ENCODE measurements at places on chromosomes 6 and 20.

- no peaks in the 10 kb centered on the region for H3K36me3 ChIP-seq
- H3K27ac ChIP-seq = no peak overlapping the region
- no peaks in the 10 kb centered on the region for H3K27me3 ChIP-seq
- no peak overlapping the region for H3K4me3 ChIP-seq
Observed at GRCh38 chr6:15363164-15363522, 117.3 kb downstream of the JARID2 start.

GRCh38 chr6:108009894-108010293, 51.9 kb upstream of the SEC63 start:
- no peak overlapping the region for H3K4me3 ChIP-seq
- H3K36me3 ChIP-seq = peaks cover 15% of the 10 kb centered on the region
- no peaks in the 10 kb centered on the region for H3K27me3 ChIP-seq
- H3K27ac ChIP-seq = no peak overlapping the region

DNA sequence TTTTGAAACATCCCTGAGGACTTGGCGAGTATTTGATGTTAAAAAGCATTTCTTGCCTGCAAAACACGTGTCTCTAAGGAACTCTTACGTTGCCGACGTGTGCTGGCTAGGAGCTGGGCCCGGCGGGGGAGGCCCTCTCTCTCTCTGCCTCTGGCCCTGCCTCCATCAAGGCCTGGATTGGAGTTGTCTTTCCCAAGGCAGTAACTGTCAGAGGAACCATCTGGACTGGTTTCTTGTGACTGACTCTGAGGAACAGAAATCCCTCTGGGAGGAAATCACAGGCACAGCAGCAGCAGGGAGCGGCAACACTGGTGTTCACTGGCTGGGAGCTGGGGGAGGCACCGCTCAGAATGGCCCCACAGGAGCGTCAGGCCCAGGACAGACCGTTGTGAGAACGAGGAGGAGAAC, 244.2 kb downstream of the NRN1 start:
- no peaks in the 10 kb centered on the region for H3K4me1 ChIP-seq
- no peaks in the 10 kb centered on the region for H3K27me3 ChIP-seq
- no peak overlapping the region for H3K4me3 ChIP-seq
- DNase-seq = no peak

DNA sequence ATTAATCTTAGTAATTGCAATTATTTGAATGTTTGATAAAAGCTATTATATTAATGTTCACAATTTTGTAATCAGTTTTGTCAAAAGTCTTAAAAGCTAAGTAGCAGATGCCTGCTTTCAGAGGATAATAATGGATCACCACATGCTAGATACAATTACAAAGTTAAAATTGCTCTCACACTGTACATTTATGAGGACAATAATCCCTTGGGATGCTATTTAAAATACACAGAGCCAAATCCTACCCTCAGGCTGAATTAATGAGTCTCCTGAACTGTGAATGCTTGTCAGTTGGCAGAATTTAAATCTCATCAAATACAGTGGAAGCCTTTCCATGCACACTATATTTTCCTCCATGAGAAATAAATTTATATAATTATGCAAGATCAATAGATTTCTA, 153.3 kb upstream of the SYNCRIP start:
- no peak overlapping the region for H3K27ac ChIP-seq
- DNase-seq = no peak
- H3K36me3 ChIP-seq = no peaks in the 10 kb centered on the region
- no peaks in the 10 kb centered on the region for H3K4me1 ChIP-seq

GRCh38 chr6:112744827-112745226, 397.7 kb downstream of the RFPL4B start:
- H3K36me3 ChIP-seq = no peaks in the 10 kb centered on the region
- H3K27me3 ChIP-seq = no peaks in the 10 kb centered on the region
- DNase-seq = no peak
- no peak overlapping the region for H3K27ac ChIP-seq
- H3K4me1 ChIP-seq = no peaks in the 10 kb centered on the region
- no peak overlapping the region for H3K4me3 ChIP-seq

GRCh38 chr6:144178323-144178722, 28.0 kb downstream of the STX11 start:
- H3K4me3 ChIP-seq = no peak overlapping the region
- H3K36me3 ChIP-seq = no peaks in the 10 kb centered on the region
- H3K27me3 ChIP-seq = no peaks in the 10 kb centered on the region
- no peak overlapping the region for H3K27ac ChIP-seq

GRCh38 chr6:38603966-38604365, 35.8 kb downstream of the BTBD9 start:
- H3K27me3 ChIP-seq = no peaks in the 10 kb centered on the region
- no peaks in the 10 kb centered on the region for H3K4me1 ChIP-seq
- no peak for DNase-seq
- no peak overlapping the region for H3K27ac ChIP-seq
- H3K36me3 ChIP-seq = no peaks in the 10 kb centered on the region

- no peaks in the 10 kb centered on the region for H3K27me3 ChIP-seq
- H3K36me3 ChIP-seq = peaks cover 4% of the 10 kb centered on the region
- DNase-seq = no peak
- H3K4me1 ChIP-seq = peaks cover 6% of the 10 kb centered on the region
- H3K4me3 ChIP-seq = no peak overlapping the region
- H3K27ac ChIP-seq = no peak overlapping the region
Observed at GRCh38 chr6:166705069-166705468, 78.0 kb upstream of the RPS6KA2 start.

DNA sequence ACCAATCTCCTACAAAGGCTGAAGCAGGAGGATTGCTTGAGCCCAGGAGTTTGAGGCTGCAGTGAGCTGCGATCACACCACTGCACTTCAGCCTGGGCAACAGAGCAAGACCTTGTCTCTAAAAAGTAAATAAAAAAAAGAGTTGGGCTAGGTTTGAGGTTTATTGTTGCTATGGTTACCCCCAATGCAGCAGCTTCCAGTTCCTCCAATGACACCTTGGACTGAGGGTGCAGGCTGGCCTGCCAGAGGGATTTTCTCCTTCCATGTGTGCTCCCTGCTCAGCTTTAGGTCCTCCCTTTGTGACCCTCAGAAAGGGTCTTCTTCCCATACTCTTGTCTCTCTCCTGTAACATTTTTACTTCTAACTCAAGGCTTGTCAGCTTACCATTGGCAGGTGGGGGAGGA, 10.6 kb upstream of the TBC1D20 start:
- H3K36me3 ChIP-seq = peaks cover 53% of the 10 kb centered on the region
- H3K4me1 ChIP-seq = no peaks in the 10 kb centered on the region
- no peaks in the 10 kb centered on the region for H3K27me3 ChIP-seq
- H3K4me3 ChIP-seq = no peak overlapping the region
- H3K27ac ChIP-seq = no peak overlapping the region

- H3K4me1 ChIP-seq = no peaks in the 10 kb centered on the region
- DNase-seq = no peak
- H3K4me3 ChIP-seq = no peak overlapping the region
- H3K27ac ChIP-seq = no peak overlapping the region
Observed at GRCh38 chr6:125994670-125995488, 8.5 kb downstream of the TRMT11 start.

GRCh38 chr20:43940518-43941225, 26.0 kb downstream of the TOX2 start:
- DNase-seq = no peak
- no peaks in the 10 kb centered on the region for H3K36me3 ChIP-seq
- H3K27me3 ChIP-seq = no peaks in the 10 kb centered on the region
- H3K4me3 ChIP-seq = no peak overlapping the region
- no peak overlapping the region for H3K27ac ChIP-seq
- H3K4me1 ChIP-seq = 0 out of 2 replicates have a peak, but pooled peaks cover 7% of the 10 kb centered on the region

DNA sequence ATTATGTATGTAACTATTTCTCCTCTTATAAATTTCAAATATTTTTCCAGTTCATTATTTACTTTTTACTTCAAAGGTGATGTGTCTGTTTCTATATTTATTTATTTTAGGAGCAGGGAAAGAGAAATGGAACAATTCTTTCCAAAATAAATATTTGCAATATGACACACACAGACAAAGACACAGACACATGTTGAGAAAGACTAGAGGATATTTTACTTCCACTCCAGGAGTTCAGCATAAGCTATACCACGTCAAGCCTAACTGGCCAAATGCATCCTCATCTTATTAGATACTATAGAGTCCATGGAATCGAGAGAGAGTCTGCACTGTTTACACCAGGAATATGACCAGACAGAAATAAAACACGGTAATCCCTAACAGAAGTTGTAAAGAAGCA, 13.3 kb downstream of the RALGAPA2 start:
- H3K4me3 ChIP-seq = no peak overlapping the region
- no peak overlapping the region for H3K27ac ChIP-seq
- H3K27me3 ChIP-seq = no peaks in the 10 kb centered on the region
- no peaks in the 10 kb centered on the region for H3K4me1 ChIP-seq
- H3K36me3 ChIP-seq = no peaks in the 10 kb centered on the region
- no peak for DNase-seq

DNA sequence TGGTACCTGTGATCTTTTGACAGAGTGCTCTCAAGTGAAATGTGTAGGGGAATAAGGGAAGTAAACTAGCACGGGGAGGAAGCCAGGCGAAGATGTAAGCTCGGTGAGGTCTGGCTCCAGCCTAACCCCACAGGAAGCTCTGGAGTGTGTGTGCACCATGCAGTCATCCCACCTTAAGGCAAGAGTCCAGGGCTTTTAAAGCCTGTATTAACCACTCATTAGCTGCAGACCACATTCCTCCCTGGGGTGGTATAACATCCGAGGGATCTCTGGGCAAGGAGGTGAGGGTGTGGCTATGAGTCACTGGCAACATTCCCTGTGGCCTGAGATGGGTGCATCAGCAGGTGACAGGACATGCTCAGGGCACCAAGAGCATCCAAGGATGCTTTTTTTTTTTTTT, 12.5 kb upstream of the RANBP9 start:
- H3K36me3 ChIP-seq = no peaks in the 10 kb centered on the region
- H3K4me1 ChIP-seq = no peaks in the 10 kb centered on the region
- H3K27me3 ChIP-seq = no peaks in the 10 kb centered on the region
- H3K27ac ChIP-seq = no peak overlapping the region

- no peak for DNase-seq
- H3K27ac ChIP-seq = no peak overlapping the region
Observed at GRCh38 chr6:41630069-41630468, 8.2 kb upstream of the MDFI start.

GRCh38 chr6:36445621-36446020, 2.8 kb downstream of the KCTD20 start:
- no peaks in the 10 kb centered on the region for H3K4me1 ChIP-seq
- peaks cover 15% of the 10 kb centered on the region for H3K36me3 ChIP-seq
- H3K27me3 ChIP-seq = no peaks in the 10 kb centered on the region
- H3K27ac ChIP-seq = no peak overlapping the region
- DNase-seq = no peak

- peak within 1 kb of the TSS; percentile 69 for H3K4me3 ChIP-seq
- 0 out of 2 replicates have a peak, but pooled peaks cover 2% of the 10 kb centered on the region for H3K36me3 ChIP-seq
- no peaks in the 10 kb centered on the region for H3K27me3 ChIP-seq
- H3K4me1 ChIP-seq = no peaks in the 10 kb centered on the region
- peak; percentile 93 for DNase-seq
Observed at GRCh38 chr6:138795809-138796603, at the start of gene ECT2L. Gene ECT2L, plus strand, starts transcription at chr6:138796087. Its CDS starts 17,188 bp downstream, at chr6:138813275.

GRCh38 chr6:67141005-67141404, 1434.0 kb upstream of the EYS start:
- H3K27me3 ChIP-seq = no peaks in the 10 kb centered on the region
- no peak overlapping the region for H3K4me3 ChIP-seq

- no peaks in the 10 kb centered on the region for H3K4me1 ChIP-seq
- H3K27ac ChIP-seq = no peak overlapping the region
- DNase-seq = no peak
- no peaks in the 10 kb centered on the region for H3K36me3 ChIP-seq
- H3K27me3 ChIP-seq = peaks cover 5% of the 10 kb centered on the region
Observed at GRCh38 chr20:36308986-36309385, 2.8 kb downstream of the DLGAP4 start.

- no peak overlapping the region for H3K4me3 ChIP-seq
- H3K4me1 ChIP-seq = no peaks in the 10 kb centered on the region
- no peaks in the 10 kb centered on the region for H3K36me3 ChIP-seq
- no peaks in the 10 kb centered on the region for H3K27me3 ChIP-seq
- H3K27ac ChIP-seq = no peak overlapping the region
- no peak for DNase-seq
Observed at GRCh38 chr6:90538278-90539046, 48.4 kb downstream of the MAP3K7 start.

- H3K4me1 ChIP-seq = no peaks in the 10 kb centered on the region
- no peak for DNase-seq
- no peaks in the 10 kb centered on the region for H3K27me3 ChIP-seq
Observed at GRCh38 chr6:12916006-12916405, 199.4 kb downstream of the PHACTR1 start.

GRCh38 chr6:16851044-16851540, 89.8 kb upstream of the ATXN1 start:
- no peak for DNase-seq
- no peaks in the 10 kb centered on the region for H3K4me1 ChIP-seq
- no peaks in the 10 kb centered on the region for H3K27me3 ChIP-seq
- no peaks in the 10 kb centered on the region for H3K36me3 ChIP-seq
- no peak overlapping the region for H3K27ac ChIP-seq

GRCh38 chr6:170440437-170440836, 112.7 kb downstream of the PSMB1 start:
- no peaks in the 10 kb centered on the region for H3K4me1 ChIP-seq
- H3K4me3 ChIP-seq = no peak overlapping the region
- H3K27me3 ChIP-seq = no peaks in the 10 kb centered on the region
- no peaks in the 10 kb centered on the region for H3K36me3 ChIP-seq

GRCh38 chr6:73341335-73341734, 12.7 kb downstream of the DPPA5 start:
- no peak for DNase-seq
- H3K4me3 ChIP-seq = no peak overlapping the region
- no peaks in the 10 kb centered on the region for H3K27me3 ChIP-seq

DNA sequence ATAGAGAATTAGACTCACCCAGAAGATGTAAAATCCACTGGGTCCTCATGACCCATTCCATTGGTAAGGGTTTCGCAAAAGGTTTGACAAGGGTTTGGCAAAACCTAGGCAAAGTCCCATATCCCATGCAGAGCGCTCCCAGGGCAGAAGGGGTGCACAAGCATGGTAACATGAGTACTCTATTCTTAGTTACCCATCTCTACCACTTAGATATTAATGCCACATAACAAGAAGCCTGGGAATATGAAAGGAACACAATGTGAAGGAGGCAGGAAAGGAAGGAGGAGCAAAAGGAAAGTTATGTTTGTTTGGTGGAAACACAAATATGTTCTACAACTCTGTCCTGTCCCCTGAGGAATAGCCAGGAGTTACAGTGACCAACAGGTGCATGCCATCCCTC, 163.1 kb downstream of the FAXC start:
- peaks cover 3% of the 10 kb centered on the region for H3K36me3 ChIP-seq
- no peak overlapping the region for H3K4me3 ChIP-seq
- H3K27me3 ChIP-seq = no peaks in the 10 kb centered on the region
- H3K27ac ChIP-seq = no peak overlapping the region
